Stimulated activated CD4-positive, alpha-beta T cell treated with anti-CD3 and anti-CD28 coated beads, Interleukin-1b, Interleukin-23, amount 100 ng/mL, for 1 hour (primary cell): ENCODE measurements at places on chromosomes 11 and 22.

GRCh38 chr22:40723396-40723933 lies 44.2 kb downstream of the MCHR1 start:
- no peak for DNase-seq

- no peak for DNase-seq
These were observed 76.6 kb upstream of the LMO1 start for GRCh38 chr11:8340296-8340695.

DNA sequence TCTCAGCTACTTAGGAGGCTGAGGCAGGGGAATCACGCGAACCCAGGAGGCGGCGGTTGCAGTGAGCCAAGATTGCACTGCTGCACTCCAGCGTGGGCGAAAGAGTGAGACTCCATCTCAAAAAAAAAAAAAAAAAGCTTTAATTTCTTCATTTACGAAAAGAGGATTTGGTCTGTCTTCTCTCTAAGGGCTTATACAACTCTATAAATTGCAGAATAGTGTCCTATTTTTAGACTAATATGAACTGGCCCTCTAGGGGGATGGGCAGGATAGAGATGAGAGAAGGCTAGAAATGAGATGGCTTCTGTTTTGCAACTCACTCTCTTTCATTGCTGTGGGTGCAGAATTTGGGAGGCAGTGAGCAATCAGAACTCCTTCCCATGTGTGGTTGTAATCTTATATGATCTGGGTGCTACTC lies 11.3 kb downstream of the MAML2 start:
- no peak for DNase-seq

- no peak for DNase-seq
These were observed 970.4 kb downstream of the BRD1 start for GRCh38 chr22:48857202-48857805.

- no peak for DNase-seq
These were observed 247.3 kb downstream of the MN1 start for GRCh38 chr22:27554106-27554811.

DNA sequence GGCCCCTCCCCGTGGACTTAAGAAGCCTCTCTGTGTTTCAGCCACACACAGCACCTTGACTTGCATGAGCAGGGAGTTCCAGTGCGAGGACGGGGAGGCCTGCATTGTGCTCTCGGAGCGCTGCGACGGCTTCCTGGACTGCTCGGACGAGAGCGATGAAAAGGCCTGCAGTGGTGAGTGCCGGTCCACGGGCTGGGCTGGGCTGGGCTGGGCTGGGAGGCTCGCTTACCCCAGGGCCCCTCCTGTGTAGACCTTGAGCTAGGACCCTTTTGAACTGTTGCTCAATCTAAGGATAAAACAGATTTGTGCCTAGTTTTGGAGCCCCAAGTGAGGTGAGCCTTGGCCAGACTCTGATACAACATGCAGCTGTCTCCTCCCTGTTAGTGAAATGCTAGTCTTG lies 151.4 kb upstream of the SORL1-AS1 start:
- no peak for DNase-seq

DNA sequence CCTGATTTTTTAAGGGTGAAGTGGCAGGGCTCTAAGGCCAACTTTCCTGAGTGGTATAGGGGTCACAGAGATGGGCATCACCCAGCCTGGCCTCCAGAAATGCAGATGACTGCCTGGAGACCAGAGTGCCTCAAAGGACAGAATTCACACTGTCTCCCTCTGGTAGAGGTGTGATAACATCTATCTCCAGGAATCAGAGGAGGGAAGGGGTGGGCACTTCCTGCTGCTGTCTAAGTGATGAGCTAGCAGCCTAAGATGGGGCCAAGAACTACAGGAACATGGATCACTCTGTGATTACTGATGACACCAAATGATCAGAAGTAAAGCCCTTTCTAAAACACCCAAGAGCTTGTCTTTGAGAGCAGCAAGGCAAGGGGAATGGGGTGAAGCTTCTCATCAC lies 61.9 kb downstream of the C11orf58 start:
- no peak for DNase-seq

DNA sequence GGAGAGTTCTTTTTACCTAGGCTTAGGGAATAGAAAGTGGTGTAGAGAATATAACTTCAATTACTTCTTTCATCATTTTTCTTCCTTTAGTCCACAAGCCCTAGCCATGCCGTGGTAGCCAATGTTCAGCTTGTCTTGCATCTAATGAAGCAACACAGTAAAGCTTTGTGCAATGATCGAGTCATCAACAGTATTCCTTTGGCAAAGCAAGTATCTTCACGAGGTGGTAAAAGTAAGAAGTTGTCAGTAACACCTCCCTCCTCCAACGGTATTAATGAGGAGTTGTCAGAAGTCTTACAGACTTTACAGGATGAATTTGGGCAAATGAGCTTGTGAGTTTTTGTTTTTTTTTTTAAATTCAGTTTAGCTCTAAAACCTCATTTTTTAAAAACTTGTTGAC lies 37.4 kb downstream of the CEP57 start:
- no peak for DNase-seq

DNA sequence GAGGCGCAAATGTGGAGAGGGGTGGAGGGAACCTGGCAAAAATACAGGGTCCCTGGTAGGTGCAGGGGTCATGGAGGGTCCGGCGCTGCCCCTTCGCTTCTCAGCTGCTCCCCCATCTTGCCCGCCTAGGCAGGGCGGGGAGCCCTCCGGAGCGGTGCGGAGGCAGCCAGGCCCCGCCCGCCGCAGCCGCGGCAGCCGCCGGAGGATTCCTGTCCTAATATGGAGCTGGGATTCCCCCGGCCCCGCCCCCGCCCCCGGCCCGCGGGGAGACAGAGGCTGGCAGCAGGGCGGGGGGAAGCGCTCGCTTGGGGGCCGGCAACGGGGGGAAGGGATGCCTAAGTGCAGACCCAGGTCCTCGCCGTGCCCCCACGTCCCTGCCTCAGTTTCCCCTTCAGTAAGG lies 1.0 kb upstream of the NPAS4 start:
- no peak for DNase-seq

DNA sequence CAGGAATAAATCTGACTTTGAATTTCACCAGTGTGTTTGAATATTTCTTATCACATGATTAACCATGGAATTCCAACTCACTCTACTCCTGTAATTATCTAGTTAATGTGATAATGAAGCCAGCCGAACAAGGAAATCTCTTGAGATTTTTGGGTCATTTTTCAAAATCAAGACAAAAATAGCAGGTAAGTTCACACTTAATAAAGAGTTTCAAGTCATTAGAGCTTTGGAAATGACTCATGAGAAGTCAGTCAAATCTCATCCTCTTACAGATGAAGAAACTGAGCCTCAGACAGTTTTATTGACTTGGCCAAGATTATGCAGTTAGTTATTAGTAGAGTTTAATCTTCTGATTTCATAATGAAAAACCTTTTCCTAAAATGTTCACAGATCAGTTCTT lies 148.8 kb downstream of the ARHGAP42 start:
- DNase-seq: no peak

DNA sequence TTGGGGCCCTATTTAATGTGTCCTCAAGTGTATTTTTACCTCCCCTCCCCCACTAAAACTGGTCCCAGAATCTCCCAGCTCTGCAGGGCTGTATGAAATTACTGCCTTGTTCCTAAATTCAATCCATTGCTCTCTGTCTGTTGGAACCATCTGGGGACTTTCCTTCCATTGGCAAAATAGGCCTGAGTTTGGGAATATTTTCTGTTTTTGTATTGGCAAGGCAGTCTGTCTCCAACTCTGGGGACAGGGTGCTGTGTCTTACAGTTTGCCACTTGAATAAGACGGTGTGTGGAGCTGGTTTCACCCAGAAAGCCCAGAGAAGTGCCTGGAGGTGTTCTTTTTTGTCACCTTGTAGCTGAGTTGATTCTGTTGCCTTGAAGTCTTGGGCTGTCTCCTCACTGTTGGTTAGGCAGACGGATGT lies 1.3 kb downstream of the PACS1 start:
- DNase-seq: no peak

DNA sequence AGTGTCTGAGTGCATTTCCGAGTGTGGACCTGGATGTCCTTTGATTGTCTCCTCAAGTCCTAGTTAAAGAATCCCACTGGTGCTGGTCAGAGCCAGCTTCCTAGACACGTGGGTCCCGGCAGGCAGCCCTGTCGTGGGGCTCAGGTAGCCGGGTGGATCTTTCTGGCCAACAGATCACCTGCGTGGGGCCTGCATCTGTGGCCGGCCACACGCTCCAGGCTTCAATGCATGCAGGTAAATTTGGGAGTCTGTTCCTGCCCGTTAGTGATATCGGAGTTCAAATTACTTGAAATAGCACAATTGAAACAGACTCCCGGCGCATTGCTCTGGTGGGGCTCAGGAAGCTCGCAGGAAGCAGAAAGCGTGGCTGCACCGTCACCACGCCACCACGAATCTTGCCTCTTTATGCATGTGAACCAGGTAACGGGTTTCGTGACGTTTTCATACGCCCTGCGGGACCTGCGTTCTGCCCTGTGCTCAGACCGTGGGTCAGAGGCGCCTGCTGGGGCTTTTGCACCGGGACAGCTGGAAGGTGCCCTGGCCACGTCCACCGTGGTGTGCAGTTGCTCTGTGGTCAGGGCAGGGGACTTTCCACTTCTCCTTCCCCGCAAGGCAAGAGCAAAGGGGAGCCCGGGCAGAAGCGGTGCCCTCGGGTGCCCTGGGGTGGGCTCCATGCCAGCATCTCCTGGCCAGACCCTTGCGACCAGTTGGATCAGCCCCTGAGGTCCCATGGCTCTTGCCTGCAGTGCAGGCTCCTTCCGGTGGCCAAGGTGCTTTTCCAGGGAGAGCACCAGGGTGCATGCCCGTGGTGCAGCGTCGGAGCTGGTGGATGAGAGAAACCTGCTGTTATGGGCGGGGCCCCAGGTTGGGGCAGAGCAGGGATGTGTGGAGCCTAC lies 803.5 kb downstream of the BRD1 start:
- no peak for DNase-seq

GRCh38 chr11:133776671-133777367 lies 68.5 kb downstream of the SPATA19 start:
- DNase-seq: no peak

DNA sequence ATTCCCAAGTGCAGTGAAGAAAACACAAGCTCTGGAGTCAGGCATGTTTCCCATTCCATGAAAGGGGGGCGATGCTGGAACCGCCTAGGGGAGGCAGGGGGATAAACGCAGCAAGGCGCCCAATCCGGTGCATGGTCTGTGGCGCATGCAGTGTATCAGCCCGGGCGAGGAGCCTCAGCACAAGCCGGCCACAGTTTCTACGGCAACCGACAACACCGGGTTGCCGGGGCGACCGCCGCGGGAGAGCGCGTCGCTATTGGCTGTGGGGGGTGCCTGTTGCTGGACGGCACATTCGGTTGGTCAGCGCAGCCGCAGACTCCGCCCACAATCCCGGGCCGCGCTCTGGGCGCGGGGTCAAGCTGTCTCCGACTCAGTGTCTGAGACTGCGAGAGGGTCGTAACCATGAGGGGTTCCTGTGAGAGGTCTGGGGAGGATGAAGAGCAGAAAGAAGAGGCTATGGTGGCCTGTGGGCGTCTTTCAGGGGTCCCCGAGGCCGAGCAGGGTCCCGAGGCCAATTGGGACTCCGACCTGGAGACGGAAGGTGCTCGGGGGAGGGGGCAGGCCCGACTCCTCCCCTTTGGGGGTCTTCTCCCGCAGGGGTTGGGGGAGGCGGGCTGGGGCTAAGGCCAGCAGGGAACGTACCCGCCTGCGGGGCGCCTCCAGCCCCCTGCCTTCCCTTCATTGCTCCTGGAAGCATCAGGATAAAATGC lies at the start of gene LRRC74B:
Gene LRRC74B (plus strand): TSS at position 362 of the 710 bp plus-strand sequence. CDS start 41 bp downstream, at position 403.
- DNase-seq: peak; percentile 18

DNA sequence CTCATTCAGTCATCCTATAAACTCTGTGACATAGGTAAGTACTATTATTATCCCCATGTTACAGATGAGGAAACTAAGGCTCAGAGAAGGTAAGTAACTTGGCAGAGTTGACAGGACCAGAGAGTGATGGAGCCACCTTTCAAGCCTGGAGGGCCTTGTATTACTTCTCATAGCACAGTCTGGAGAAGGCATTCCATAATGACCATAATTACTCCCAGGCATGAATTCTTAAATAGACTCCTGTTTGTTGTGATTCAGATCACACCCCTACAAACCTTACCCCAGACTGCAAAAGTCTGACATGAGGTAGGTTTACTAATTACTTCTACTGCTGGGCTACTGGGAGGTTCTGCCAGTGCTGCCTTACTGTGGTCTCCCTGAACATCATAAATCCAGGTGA lies 77.0 kb downstream of the CD44 start:
- no peak for DNase-seq

GRCh38 chr22:44723801-44724200 lies 21.8 kb downstream of the PRR5 start:
- no peak for DNase-seq

GRCh38 chr11:76835928-76836612 lies 24.6 kb upstream of the ACER3 start:
- no peak for DNase-seq
